Testis (tissue), 5 donors: ENCODE measurements at places on chromosomes 5 and 9.

DNA sequence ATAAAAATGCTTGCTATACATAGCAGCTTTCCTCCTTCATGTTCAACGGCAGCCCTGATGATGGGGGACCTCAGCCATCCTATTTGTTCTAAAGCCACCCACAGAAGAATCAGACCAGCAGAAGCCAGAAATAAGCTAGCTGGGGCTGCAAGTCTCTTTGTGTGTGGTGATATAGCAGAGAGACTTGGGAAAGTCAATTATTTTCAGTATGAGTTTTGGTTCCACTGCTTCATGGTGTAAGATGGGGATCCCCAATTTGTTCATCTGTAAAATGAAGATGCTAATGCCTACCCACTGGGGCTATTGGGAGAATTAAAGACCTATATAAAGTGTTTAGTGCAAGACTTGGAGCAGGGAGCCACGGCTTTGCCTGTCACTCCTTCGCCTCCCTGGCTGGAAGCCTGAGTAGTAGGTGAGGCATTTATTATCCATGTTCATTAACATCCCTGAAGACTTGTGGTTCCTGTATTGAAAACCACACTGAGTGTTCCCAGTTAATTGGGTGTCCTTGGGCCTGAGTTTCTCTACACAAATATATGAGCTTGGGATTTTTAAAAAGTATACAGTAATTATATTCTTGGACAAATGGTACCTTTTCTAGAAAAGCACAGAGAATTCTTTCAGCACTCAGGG lies 210.1 kb upstream of the SLC24A2 start:
- H3K27ac ChIP-seq = no peak overlapping the region
- no peaks in the 10 kb centered on the region for H3K36me3 ChIP-seq
- H3K27me3 ChIP-seq = no peaks in the 10 kb centered on the region
- no peaks in the 10 kb centered on the region for H3K4me1 ChIP-seq
- DNase-seq = no peak

DNA sequence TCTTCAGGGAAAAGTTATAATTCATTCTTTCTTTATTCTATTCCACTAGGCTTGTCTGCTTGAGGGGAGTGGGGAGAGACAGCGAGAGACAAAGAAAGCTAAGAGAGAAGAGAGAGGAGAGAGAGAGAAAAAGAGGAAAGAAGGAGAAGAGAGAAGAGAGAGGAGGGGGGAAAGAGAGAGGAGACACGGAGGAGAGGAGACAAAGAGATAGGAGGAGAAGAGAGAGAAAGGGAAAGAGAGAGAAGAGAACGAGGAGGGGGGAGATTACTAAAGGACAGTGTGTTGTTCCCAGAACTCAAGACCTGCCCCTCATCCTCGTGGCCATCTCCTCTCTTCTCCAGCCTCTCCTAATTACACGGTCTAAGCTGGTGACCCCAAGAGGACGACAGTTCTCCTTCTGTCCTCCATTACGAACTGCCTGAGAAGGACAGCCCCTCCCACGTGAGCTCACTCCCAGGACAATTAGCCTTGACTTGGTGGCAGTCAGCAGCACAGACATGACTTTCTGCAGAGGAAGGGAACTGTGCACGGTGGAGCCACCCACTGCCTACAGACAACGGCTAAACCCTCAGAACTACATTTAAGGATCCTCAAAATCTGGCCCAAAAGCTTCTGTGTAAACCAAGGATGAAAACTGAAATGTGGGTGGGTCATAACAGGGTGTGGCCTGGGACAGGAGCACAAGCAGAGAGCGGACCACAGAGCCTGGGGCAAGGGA lies 99.1 kb downstream of the COL23A1 start:
- H3K4me1 ChIP-seq = no peaks in the 10 kb centered on the region
- no peaks in the 10 kb centered on the region for H3K27me3 ChIP-seq
- no peak overlapping the region for H3K27ac ChIP-seq
- no peak for DNase-seq
- H3K36me3 ChIP-seq = no peaks in the 10 kb centered on the region
- no peak overlapping the region for H3K4me3 ChIP-seq

DNA sequence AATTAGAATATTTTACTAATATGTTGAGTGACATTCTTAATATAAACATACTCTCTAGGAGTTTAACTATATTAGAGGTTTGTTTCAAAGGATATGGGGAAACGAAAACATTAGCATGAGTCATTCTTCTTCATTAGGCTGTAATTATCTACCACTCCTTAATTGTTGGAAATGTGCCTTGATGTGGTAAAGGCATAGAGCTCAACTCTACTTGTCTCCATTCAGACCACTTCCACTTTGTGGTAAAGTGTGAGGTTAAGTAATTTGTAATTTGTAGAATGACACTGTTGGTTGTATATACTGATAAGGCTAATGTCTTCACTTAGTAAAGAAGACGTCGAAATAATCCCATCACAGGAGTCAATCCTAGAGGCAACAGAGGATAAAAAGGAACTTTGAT lies 58.1 kb downstream of the HAPLN1 start:
- no peaks in the 10 kb centered on the region for H3K36me3 ChIP-seq
- no peak overlapping the region for H3K4me3 ChIP-seq
- no peaks in the 10 kb centered on the region for H3K4me1 ChIP-seq
- no peaks in the 10 kb centered on the region for H3K27me3 ChIP-seq
- H3K27ac ChIP-seq = no peak overlapping the region
- no peak for DNase-seq

- no peak overlapping the region for H3K27ac ChIP-seq
- H3K36me3 ChIP-seq = no peaks in the 10 kb centered on the region
- no peak for DNase-seq
- H3K27me3 ChIP-seq = no peaks in the 10 kb centered on the region
- H3K4me3 ChIP-seq = no peak overlapping the region
These were observed 61.3 kb upstream of the EPB41L4B start for GRCh38 chr9:109382182-109382581.

DNA sequence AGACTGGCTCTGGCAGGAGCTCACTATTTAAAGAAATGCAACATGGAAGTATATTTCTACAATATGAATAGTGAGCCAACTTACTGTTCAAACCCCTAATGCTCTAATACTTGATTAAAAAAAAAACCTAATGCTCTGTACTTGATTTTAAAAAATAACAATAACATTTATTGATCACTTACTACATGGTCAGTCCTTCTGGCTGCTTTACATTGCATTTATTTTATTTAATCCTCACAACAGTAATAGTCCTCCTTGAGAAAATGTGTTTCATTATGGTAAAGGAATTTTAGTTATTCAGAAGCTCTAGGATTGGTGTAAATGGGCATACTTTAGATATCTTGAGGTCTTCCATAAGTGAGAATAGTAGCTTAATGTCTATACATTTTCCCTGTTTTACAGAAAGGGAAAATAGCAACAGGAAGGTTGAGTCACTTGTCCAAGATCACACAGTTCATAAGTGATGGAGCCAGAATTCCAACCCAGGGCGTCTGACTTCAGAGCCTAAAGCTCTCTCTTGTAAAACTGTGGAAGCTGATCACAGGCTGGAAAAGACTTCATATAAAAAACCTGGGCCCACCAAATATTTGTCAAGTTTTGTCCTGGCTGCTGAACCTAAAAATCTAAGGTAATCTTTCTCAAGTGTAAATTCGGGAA lies 1.0 kb downstream of the STARD4 start:
- DNase-seq = no peak
- no peaks in the 10 kb centered on the region for H3K36me3 ChIP-seq
- H3K27ac ChIP-seq = peak overlapping the region; percentile 86
- no peaks in the 10 kb centered on the region for H3K27me3 ChIP-seq

GRCh38 chr5:142292808-142293207 lies 32.0 kb downstream of the SPRY4 start:
- H3K4me3 ChIP-seq = no peak overlapping the region
- no peak for DNase-seq
- no peak overlapping the region for H3K27ac ChIP-seq
- no peaks in the 10 kb centered on the region for H3K27me3 ChIP-seq
- H3K4me1 ChIP-seq = peaks cover 3% of the 10 kb centered on the region
- no peaks in the 10 kb centered on the region for H3K36me3 ChIP-seq

DNA sequence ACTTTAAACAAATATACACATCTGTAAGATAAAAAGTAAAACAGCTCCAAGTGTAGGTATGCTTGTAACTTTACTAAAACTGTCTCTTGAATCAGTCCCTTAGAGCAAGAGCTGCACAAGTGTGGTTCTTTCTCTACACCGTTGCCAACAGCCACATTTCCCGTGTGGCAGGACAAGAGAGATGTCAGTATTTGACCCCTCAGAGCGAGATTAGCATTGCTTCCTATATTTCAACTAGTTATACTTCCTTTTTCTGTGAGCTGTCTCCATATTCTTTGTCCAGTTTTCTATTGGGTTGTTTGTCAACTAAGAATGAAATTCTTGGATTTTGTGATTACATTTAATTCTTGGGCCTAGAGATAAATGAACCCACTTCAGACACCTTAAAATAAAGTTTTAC lies 8.0 kb downstream of the PLIN2 start:
- H3K27ac ChIP-seq = no peak overlapping the region
- no peak for DNase-seq
- H3K4me3 ChIP-seq = no peak overlapping the region
- H3K27me3 ChIP-seq = no peaks in the 10 kb centered on the region
- H3K36me3 ChIP-seq = no peaks in the 10 kb centered on the region
- H3K4me1 ChIP-seq = no peaks in the 10 kb centered on the region

GRCh38 chr9:124271660-124272059 lies 13.9 kb downstream of the NEK6 start:
- H3K4me3 ChIP-seq = no peak overlapping the region
- no peak overlapping the region for H3K27ac ChIP-seq
- H3K36me3 ChIP-seq = no peaks in the 10 kb centered on the region
- DNase-seq = no peak
